ENCODE measurements at places on chromosomes 3 and 15. TPM values are rescaled to one million over a fixed set of nuclear protein-coding genes. Genes with fewer than 3 reads are reported as not detected.

Gene TGM4
- total RNA-seq: not detected

Gene ALPK3
- 0.50 TPM for total RNA-seq

Gene C3orf49
- total RNA-seq: not detected

Gene MAP6D1
- 0.51 TPM for total RNA-seq

Gene SPSB4
- not detected for total RNA-seq

Gene ZNF385D
- total RNA-seq: 0.83 TPM

Gene FANCD2
- total RNA-seq: 2.1 TPM

Gene EXOSC7
- 58.8 TPM for total RNA-seq

Gene PIK3R4
- total RNA-seq: 27.0 TPM

Gene LYSMD2
- 7.8 TPM for total RNA-seq

Gene FOXL2NB
- not detected for total RNA-seq

Gene KCNMB2
- 0.17 TPM for total RNA-seq

Gene GOLGA8G
- total RNA-seq: not detected

- no peak for DNase-seq
Measured at GRCh38 chr3:158465074-158465473, 105.9 kb upstream of the MLF1 start.

DNA sequence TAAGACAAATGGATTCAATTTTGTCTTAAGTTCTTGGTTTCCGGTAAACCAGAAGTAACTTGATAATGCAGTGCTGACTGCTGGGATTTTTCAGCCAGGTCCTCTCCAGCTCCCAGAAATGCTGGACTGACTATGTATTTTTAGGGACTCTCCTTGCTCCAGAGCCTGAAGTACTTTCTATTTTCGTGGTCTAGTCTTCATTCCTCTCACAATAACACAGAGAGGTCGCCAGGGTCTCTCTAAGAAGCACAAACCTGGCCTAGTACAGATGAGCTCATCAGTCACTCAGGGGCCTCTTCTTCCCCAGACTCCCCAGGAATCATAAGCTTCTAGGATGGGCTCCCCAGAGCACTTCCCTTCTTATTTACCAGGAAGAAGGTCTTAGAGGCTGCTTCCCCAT lies 85.8 kb downstream of the FAM174B start:
- no peak for DNase-seq

DNA sequence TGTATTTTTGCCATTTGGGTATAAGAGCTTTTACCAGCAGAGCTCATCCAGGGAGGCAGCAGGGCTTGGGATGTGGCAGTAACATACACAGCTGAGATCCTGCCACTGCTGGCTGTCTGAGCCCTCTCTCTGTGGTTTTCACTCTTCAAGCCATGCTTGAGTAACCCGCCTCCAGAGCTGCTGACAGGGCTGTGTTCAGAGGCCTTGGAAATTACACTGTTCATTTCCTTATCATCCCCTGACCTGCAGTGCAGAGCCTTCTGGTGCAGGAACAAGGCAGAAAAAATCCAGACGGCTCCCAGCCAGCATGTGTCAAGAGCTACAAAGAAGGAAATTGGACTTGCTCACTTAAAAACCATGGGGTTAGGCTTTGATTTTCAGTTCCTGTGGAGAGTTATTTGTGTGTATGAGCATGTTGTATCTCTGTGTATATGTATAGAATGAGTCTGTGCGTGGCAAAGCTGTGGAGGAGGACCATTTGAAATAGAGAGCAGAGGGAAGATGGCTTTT lies 47.0 kb downstream of the ZNF609 start:
- DNase-seq: peak; percentile 89

DNA sequence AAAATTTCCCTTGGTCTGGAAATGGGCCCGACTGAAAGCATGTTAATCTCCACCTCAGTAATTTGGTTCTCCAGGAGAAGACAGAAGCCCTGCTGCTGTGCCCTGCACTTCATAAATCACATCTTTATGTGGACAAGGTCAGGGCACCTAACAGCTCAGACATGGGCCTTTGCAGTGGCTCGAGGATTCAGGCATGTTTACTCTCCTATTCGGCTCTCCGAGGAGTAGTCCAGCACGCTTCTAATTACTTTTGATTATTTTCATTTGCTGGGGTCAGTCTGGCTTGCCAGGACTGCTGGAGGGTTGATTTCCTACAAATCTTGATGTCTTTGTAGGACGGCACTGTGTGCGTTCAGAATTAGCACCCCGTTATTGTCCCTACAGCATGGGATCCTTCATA lies 511.2 kb downstream of the MECOM start:
- DNase-seq: no peak

DNA sequence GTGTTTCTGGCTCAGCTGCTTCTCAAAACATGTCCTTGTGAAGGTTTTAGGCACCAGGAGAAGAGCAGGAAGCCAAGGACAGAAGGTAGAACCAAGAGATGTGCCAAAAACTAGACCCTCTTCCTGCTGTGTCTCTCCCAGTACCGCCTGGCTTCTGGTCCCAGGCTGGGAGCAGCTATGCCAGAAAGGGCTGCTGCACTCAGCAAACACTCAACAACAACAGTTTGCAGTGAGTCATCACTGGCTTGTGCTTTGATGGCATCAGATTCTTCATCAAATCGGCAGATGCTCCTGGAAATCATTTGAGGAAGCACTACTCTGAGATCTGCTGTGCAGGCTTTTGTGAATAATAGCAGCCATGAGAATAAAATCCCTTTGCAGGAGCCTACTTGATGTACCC lies 63.2 kb downstream of the DGKG start:
- no peak for DNase-seq

DNA sequence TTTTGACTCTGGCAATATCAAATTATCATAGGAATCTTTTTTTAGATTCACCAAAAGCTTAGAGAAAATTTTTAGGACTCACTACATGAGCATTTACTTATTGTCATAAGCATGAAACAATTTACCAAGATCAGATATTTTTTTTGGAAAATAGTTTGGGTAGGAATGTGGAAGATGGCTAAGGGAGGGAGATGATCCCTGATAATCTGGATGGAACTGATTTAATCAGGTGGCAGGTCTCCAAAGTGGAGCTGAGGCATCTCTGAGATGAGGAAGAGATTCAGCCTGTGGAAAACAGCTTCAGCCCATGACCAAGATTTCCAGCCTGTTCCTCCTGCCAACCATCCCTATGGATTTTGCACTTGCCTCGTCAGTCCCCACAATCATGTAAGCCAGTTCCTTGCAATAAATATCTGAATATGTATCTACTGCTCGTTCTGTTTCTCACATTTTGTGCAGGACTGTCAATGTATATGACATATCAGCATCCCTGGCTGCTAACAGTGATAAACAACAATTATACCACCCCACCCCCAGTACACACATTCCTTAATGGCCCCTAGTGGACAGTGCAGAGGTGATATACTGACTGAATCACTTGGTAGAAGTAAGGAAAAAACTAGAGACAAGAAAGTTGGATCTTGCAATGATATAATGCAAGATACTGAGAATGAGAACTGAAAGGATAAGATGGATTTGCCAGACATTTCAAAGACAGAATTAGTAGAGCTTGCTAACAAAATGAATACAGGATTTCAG lies 183.8 kb downstream of the NEK10 start:
- no peak for DNase-seq

DNA sequence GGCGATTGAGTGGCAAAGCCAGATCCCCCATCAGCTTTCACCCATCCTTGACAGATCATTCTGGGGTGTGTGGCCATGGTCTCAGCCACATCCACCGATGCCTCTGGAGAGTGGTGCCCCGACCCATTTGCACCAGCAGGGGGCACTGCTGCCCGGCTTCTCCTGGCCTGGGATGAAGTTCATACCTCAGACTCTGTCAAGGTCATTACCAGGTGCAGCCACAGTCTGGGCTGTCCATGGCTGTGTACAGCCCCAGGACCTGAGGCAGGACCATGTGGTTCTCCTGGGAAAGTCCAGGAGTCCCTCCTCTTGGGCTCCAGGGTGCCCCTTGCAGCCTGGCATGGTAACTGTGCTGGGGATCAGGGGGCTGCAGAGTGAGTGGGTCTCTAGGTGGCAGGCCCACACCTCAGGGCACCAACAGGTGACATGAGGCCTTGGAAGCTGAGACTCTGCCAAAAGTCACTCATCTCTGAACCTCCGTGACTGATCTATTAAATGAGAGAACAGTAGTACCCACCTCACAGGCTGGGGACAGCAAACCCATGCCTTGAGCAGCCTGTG lies 67.2 kb downstream of the CACNA2D2 start:
- DNase-seq: peak; percentile 7

GRCh38 chr3:106119614-106120082 lies 250.8 kb upstream of the CBLB start:
- no peak for DNase-seq

- peak; percentile 13 for DNase-seq
Measured at GRCh38 chr3:184259878-184260723, 1.3 kb downstream of the CAMK2N2 start.

- DNase-seq: no peak
Measured at GRCh38 chr3:7684182-7684715, 817.4 kb upstream of the LMCD1 start.

DNA sequence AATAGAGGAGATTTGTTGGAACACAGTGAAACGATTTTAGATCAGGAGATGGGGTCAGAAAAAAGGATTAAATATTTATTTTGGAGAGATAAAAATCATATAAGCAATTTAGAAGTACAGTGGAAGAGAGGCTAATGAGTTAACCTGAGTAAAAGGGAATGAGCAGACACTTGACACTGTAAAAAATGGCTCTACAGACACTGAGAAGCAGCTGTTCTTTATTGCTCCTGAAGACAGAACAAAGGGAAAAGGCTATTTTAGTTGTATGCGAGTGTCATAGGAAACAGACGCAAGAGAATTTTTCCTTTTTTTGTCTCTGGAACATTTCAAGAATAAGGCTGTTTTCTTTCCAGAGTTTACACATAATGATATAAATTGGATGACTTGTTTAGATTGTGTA lies 34.3 kb downstream of the ASTE1 start:
- no peak for DNase-seq

DNA sequence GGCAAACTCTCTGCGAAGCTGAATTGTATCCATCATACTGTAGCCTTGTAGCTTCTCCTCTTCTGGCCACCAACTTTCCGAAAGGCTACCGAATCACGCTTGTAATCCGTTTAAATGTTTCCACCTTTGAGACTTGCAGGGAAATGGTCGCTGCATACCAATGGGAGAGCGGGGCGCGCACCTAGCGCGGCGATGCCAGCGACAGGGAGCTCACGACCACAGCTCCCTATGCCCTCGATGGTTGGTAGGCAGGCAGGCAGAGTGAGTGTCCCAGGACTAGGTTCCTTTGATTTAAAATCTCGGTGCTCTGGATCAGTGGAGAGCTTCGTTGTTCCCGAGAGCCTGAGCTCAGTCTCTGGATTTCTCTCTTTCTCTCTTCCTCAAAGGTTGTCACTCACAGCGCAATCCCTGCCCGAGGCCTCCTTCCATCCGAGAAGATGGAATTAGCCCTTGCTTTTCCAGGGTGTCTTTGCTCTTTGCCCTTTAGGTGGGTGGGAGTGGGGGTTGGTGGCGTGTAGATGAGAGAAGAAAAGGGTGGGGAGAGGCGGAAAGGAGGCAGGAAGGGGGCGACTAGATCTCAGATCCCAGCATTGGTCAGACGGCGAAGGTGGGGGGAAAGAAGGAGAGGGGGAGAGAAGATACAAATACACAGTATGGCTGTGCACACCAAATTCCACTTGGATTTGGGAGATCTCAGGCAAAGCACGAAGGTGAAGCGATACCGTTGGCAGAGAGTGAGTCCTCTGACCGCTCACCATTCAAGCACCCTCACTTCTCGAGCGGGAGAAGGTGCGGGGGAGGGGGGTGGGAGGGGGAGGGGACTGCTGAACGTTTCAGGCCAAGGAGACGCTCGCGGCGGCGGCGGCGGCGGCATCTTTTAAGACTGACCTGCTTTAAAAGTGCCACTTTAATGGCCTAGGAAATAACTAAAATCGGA lies at the start of gene SLITRK3:
SLITRK3 (minus strand) TSS at position 745 of the 937 bp plus-strand sequence. CDS start 5,554 bp downstream, outside the sequence.
- DNase-seq: peak; percentile 9

GRCh38 chr15:94327356-94327936 lies 96.1 kb downstream of the MCTP2 start:
- DNase-seq: peak; percentile 11

GRCh38 chr15:41832875-41833274 lies 5.0 kb downstream of the JMJD7 start:
- no peak for DNase-seq

DNA sequence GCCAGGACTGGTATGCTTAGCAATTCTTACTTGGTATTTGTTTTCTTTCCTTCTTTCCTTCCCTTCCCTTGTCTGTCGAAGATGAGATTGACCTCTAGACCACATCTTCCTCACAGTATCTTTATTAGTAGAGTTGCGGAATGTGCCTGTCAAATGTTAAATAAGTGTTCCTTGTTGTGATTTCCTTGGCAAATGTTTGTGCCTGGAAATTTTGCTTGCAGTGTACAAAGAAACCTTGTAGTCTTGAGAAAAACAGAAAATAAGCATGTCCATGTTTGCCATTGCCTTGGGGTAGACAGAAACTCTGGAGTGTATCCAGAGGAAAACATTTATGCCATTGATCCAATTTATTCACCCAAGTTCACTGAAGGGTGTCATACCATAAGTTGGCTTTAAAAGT lies 79.5 kb upstream of the ZNF385D start:
- DNase-seq: no peak

GRCh38 chr15:80838666-80839065 lies 59.5 kb downstream of the CEMIP start:
- DNase-seq: no peak

DNA sequence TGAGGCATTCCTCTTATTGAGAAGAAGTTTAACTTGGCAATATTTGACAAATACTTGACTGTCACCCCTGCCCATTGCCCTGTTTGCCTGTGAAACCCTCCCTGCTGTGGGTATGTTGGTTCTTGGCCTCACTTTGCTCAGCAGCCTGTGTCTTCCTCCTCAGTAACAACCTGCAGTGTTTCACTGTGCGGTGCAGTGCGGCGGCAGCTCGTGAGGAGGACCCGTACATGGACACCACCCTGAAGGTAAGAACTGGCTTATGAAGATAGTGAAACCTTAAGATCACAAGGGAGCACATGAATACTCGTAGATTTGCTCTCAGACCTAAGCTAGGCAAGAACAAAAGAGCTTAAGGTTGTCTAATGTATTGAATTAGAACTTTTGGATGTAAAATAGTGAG lies 21.0 kb downstream of the HPS3 start:
- DNase-seq: no peak

DNA sequence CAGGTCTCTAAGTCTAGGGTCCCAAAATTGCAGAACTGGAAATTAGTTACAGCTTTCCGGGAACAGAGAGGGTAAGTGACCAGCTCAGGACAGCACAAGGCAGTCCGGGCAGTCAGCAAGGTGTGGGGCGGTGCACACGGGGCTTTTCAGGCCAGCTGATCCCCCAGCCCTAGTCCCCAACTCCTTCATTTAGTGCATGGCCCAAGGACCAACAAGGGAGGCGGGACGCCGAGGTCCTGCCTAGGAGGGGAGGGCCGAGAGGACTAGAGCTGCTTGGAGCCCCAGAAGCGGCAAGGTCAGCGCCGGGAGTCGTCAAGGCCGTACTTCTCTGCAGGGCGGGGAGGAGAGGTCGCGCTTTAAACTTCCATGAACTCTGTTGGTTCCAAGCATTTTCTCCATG lies 2.0 kb upstream of the PDE8A start:
- no peak for DNase-seq
